ENCODE measurements at places on chromosomes 1 and 21.

DNA sequence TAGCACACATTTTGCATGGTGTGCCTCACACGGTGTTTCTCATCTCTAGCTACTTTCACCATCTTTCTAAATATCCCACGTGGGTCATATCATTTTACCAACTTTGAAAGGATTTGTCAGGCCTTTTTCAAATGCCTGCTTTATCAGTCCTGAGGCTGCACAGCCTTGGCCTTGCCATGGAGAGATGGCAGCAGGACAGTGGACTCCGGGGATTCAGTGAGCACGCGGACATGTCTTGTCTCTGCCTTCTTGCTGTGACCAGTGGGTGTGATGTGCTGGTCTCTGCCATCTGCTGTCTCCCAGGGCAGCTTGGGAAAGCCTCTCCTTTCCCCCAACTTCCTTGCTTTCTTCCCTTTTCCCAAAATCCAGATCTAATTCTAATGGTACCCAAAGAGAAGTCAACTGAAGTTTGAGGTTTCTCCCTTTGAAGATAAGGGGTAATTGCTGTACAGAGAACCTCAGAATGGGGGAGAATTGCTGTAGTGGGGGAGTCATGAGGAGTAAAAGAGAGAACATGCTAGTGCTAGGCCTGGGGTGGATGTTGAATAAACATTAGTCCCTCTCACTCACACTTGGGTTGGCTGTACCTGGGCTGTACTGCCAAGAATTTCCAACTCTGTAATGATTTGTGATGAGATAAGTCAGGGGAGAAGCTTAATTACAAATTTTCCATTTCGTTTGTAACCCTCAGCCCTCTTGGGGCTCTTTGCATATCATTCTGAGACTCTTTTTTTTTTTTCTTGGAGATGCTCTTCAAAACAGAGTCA is 99.5 kb downstream of the GALNT2 start:
- peak; percentile 44 for DNase-seq

DNA sequence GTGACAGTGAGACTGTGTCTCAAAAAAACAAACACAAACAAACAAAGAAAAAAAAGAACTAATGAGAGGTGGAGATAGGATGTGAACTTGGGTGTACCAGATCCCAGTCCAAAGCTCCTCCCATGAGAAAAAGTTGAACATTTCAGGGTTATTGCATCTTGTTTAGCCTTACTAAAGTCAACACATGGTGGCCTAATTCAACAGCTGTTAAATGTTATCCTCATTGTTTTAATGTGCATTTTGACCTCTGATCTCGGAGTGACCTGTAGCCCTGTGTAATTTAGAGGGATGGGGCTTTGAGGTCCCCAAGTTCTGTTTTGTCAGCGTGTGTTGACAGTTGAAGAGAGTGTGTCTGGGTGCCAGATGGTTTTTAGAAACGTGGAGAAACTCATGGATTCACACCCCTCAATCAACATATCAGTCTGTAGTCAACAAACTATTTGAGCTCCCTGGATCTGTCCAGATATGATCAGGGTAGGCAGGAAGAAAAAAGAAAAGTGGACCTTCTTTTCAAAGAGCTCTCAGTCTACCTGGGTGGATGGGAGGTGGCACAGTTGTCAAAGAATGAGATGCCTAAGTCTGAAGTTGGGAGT is 34.7 kb downstream of the PTPRU start:
- no peak for DNase-seq

- no peak for DNase-seq
Observed at GRCh38 chr1:203891950-203892349, 30.6 kb downstream of the SNRPE start.

GRCh38 chr1:35361638-35362037 is 93.1 kb downstream of the ZMYM4 start:
- DNase-seq, result no peak

- DNase-seq, result no peak
Observed at GRCh38 chr21:25944672-25945213, 210.0 kb downstream of the GABPA start.

Data from adrenal gland (tissue), 19 donors.